ENCODE measurements at places on chromosomes 4 and X. TPM values are rescaled to one million over a fixed set of nuclear protein-coding genes. Genes with fewer than 3 reads are reported as not detected.

ANXA3 gene
- total RNA-seq, result 0.63 TPM

PHKA1 gene
- total RNA-seq, result 8.0 TPM

SPATA18 gene
- 0.58 TPM for total RNA-seq

BMPR1B gene
- not detected for total RNA-seq

STBD1 gene
- total RNA-seq, result 0.18 TPM

EPHA5 gene
- not detected for total RNA-seq

SRPX gene
- total RNA-seq, result not detected

SLC6A14 gene
- not detected for total RNA-seq

RPL34 gene
- 1,848 TPM for total RNA-seq

TREX2 gene
- 0.78 TPM for total RNA-seq

DNAAF6 gene
- not detected for total RNA-seq

CXCL11 gene
- not detected for total RNA-seq

PHEX gene
- 22.7 TPM for total RNA-seq

HERC5 gene
- 10.5 TPM for total RNA-seq

TBX22 gene
- total RNA-seq, result not detected

C4orf51 gene
- total RNA-seq, result not detected

C4orf50 gene
- 0.07 TPM for total RNA-seq

SATL1 gene
- not detected for total RNA-seq

WDFY3 gene
- total RNA-seq, result 0.38 TPM

GCNA gene
- total RNA-seq, result 3.5 TPM

TGIF2LX gene
- not detected for total RNA-seq

PLK4 gene
- total RNA-seq, result 42.0 TPM

HTRA3 gene
- 0.11 TPM for total RNA-seq

NXF2 gene
- not detected for total RNA-seq

KDR gene
- not detected for total RNA-seq

RS1 gene
- not detected for total RNA-seq

CYP2U1 gene
- 2.5 TPM for total RNA-seq

DKK2 gene
- total RNA-seq, result not detected

PSAPL1 gene
- total RNA-seq, result not detected

HTT gene
- total RNA-seq, result 54.2 TPM

FUNDC2 gene
- total RNA-seq, result 89.0 TPM

TSR2 gene
- 31.2 TPM for total RNA-seq

PPM1K gene
- total RNA-seq, result 57.5 TPM

CCDC110 gene
- total RNA-seq, result 0.81 TPM

SPON2 gene
- total RNA-seq, result 10.5 TPM

TMPRSS11F gene
- not detected for total RNA-seq

MTMR8 gene
- 4.8 TPM for total RNA-seq

AFM gene
- not detected for total RNA-seq

PNMA6A gene
- total RNA-seq, result 0.43 TPM

PLXNB3 gene
- total RNA-seq, result 8.2 TPM

CENPVL1 gene
- total RNA-seq, result not detected
